Smooth muscle cell of bladder (primary cell): ENCODE measurements at places on chromosomes 2 and 18. TPM values are rescaled to one million over a fixed set of nuclear protein-coding genes. Genes with fewer than 3 reads are reported as not detected.

Gene IFIH1
- 3.4 and 4.8 TPM in 2 replicates for total RNA-seq

Gene KCNG3
- under 0.01 TPM in 1 of 2 replicates, not detected in the other for total RNA-seq

Gene MFSD6
- 13.2 and 15.1 TPM in 2 replicates for total RNA-seq

Gene STAMBP
- total RNA-seq: 20.9 and 21.5 TPM in 2 replicates

Gene COL4A3
- under 0.01 and 0.18 TPM in 2 replicates for total RNA-seq

Gene C2orf78
- not detected in 2 replicates for total RNA-seq

Gene ST8SIA5
- total RNA-seq: under 0.01 TPM in 1 of 2 replicates, not detected in the other

Gene NOSTRIN
- 0.09 and 0.14 TPM in 2 replicates for total RNA-seq

Gene FSHR
- total RNA-seq: not detected in 2 replicates

Gene TNP1
- total RNA-seq: not detected in 2 replicates

Gene OR6B2
- not detected in 2 replicates for total RNA-seq

Gene AMER3
- not detected in 2 replicates for total RNA-seq

Gene UPP2
- not detected in 2 replicates for total RNA-seq

Gene CD8B2
- total RNA-seq: not detected in 2 replicates

Gene TRABD2A
- 4.7 and 6.4 TPM in 2 replicates for total RNA-seq

Gene POTEJ
- total RNA-seq: not detected in 2 replicates

Gene ALPI
- not detected in 2 replicates for total RNA-seq

Gene SAG
- not detected in 2 replicates for total RNA-seq

Gene PAX3
- 0.09 TPM in 1 of 2 replicates, not detected in the other for total RNA-seq

Gene VSNL1
- total RNA-seq: not detected in 2 replicates

Gene VWA3B
- total RNA-seq: under 0.01 and 0.09 TPM in 2 replicates

Gene IL1RL2
- total RNA-seq: 0.85 and 1.5 TPM in 2 replicates

Gene SERPINB3
- 0.28 TPM in 1 of 2 replicates, not detected in the other for total RNA-seq

Gene PHLPP1
- total RNA-seq: 3.0 and 5.2 TPM in 2 replicates

Gene CCT4
- 133 and 157 TPM in 2 replicates for total RNA-seq

Gene EN1
- 0.18 TPM in 1 of 2 replicates, not detected in the other for total RNA-seq

Gene DOK6
- 7.3 and 12.3 TPM in 2 replicates for total RNA-seq

Gene GTF2A1L
- total RNA-seq: 0.09 and 3.6 TPM in 2 replicates

Gene CYBRD1
- 195 and 340 TPM in 2 replicates for total RNA-seq

Gene TRIM43
- total RNA-seq: not detected in 2 replicates

Gene SPR
- total RNA-seq: 23.5 and 36.6 TPM in 2 replicates

Gene GALNT3
- total RNA-seq: 0.65 and 0.71 TPM in 2 replicates

Gene GAREM1
- 4.1 and 4.3 TPM in 2 replicates for total RNA-seq

Gene PJVK
- total RNA-seq: 1.8 and 2.1 TPM in 2 replicates

Gene ABCB11
- total RNA-seq: not detected in 2 replicates

Gene NTSR2
- under 0.01 TPM in 1 of 2 replicates, not detected in the other for total RNA-seq

Gene SULT1C4
- total RNA-seq: 0.37 TPM in 1 of 2 replicates, not detected in the other

Gene STEAP3
- total RNA-seq: 16.8 and 18.2 TPM in 2 replicates

Gene STAT4
- total RNA-seq: 1.4 and 2.0 TPM in 2 replicates

Gene STPG4
- total RNA-seq: 0.28 and 0.37 TPM in 2 replicates

Gene NT5DC4
- not detected in 2 replicates for total RNA-seq

Gene CCDC141
- under 0.01 TPM in 1 of 2 replicates, not detected in the other for total RNA-seq

Gene IL18R1
- total RNA-seq: 0.85 and 1.5 TPM in 2 replicates

Gene NT5C1B
- not detected in 2 replicates for total RNA-seq

Gene LYPD1
- total RNA-seq: 2.4 and 3.9 TPM in 2 replicates

Gene TCF7L1
- 1.00 and 1.0 TPM in 2 replicates for total RNA-seq

Gene KCNF1
- total RNA-seq: 0.14 TPM in 1 of 2 replicates, not detected in the other

Gene IL36RN
- 0.09 TPM in 1 of 2 replicates, not detected in the other for total RNA-seq

Gene LIMS4
- total RNA-seq: 1.1 TPM in 2 replicates

Gene SLC11A1
- 0.14 and 0.28 TPM in 2 replicates for total RNA-seq

Gene GPR45
- not detected in 2 replicates for total RNA-seq
